ENCODE measurements at places on chromosomes 12 and 14. TPM values are rescaled to one million over a fixed set of nuclear protein-coding genes. Genes with fewer than 3 reads are reported as not detected.

The COX8C gene
- total RNA-seq, result 0.33 TPM

The LUM gene
- total RNA-seq, result 217 TPM

The SLC5A8 gene
- not detected for total RNA-seq

The TAS2R30 gene
- total RNA-seq, result 4.0 TPM

The GUCY2C gene
- total RNA-seq, result not detected

The CCDC196 gene
- not detected for total RNA-seq

The SMCO3 gene
- 0.17 TPM for total RNA-seq

The UNG gene
- 23.9 TPM for total RNA-seq

All from fibroblast of lung (primary cell).